ENCODE measurements at places on chromosomes 2 and 18.
A peak's percentile ranks its signal among the peaks of the same experiment; 100 is the strongest.

GRCh38 chr2:68412127-68412819 lies 47.2 kb downstream of the PLEK start:
- no peak for DNase-seq

DNA sequence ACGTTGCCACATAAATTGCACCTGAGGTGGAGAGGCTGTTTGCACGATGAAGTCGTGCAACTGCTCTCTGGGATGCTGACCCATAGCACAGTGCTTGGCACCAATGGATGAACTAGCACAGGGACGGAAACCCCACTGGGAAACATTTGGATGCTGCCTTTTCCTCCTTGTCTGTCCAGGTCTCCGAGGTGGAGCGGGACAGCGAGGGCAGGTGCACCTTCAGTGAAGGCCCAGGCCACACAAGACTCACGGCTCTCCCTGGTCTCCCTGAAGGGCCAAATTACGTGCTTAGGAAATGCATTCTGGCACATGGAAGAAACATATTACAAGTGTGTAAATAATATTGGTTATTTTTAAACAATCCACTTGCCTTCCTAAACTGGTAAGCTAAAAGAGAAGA lies 70.3 kb downstream of the TPO start:
- DNase-seq, result no peak

DNA sequence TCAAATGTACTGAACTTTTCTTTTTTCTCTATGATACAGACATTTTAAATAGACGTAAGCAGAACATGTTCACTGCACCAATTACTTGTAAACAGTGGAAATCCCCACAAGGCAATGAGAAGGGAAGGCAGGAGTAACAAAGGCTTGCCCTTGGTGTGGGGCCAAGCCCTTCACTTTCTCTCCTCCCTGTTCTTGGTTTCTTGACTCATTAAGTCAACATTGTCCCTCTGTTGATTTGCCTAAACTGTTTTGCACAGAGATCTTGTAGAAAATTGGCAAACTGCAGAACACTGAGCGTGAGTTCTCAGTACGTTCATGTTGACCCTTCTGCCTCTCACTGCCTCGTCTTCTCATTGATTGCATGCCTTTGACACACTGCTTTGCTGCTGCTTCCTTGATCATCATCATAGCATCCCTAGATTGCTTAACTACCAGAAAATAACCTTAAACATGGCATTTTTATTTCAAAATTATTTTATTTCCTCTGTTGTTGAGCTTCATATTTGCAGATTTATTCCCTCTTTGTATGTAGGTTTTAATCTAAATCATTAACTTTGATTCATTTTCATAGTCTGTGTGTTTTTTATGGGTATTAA lies 257.7 kb downstream of the PTGR3 start:
- no peak for DNase-seq

GRCh38 chr2:240922245-240922981 lies 16.3 kb downstream of the CROCC2 start:
- DNase-seq, result no peak

- DNase-seq, result no peak
These were observed 53.8 kb downstream of the TGOLN2 start for GRCh38 chr2:85273738-85274731.

DNA sequence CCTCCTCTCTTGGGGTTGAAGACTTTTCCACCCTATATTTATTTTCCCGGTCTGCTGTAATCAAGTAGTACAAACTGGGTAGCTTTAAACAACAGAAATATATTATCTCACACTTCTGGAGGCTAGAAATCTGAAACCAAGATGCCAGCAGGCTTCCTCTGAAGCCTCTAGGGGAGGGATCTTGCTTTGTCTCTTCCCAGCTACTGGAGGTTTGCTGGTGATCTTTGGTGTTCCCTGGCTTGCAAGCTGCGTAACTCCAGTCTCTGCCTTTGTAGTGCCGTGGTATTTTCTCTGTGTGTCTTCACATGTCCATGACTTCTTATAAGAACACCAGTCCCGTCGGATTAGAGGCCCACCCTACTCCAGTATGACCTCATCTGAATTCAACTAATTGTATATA lies 44.4 kb downstream of the MYO3B start:
- no peak for DNase-seq

DNA sequence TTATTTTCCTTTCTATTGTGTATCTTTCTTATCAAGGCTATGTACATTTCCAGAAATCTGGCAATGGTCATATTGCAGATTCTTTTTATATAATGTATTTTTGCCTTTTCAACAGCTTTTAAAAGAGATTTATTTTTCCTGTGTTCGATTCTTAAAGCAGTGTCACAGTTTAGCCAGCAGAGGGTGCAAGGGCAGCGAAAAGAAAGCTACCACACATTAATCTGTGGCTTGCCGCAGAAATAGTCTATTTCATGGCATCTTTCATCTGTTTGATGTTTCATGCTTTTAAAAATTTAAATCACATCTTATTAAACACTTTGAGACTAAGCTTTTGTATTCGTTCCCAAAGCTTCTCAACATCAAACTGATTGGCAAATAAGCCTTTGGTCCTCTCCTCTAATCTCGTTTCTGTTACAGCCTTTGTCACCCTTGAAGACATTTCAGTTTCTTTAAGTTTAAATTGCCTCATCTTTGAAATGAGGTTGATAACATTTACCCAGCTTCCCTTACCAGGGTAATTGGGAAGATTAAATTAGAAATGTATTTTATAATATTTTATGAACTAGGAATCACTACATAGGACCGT lies 73.3 kb downstream of the PIK3C3 start:
- DNase-seq, result no peak

DNA sequence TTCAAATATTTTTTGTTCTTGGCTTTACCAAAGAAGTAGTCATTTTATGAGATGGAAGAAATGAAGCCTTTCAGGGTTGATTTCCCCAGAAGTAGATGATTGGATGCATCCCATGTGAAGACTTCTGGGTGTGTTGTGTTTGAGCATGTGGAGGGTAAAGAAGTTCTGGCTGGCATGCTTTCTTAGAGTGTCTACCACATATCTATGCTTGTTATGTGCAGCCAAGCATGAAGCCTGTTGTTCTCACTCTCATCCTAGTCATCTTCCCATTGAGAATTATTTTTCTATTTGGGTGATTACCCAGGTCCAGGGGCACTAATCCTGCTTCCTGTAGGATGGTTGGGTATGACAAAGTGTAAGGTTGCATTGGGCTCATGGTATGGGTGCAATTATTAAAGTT lies 472.9 kb downstream of the PTPRM start:
- DNase-seq, result no peak

DNA sequence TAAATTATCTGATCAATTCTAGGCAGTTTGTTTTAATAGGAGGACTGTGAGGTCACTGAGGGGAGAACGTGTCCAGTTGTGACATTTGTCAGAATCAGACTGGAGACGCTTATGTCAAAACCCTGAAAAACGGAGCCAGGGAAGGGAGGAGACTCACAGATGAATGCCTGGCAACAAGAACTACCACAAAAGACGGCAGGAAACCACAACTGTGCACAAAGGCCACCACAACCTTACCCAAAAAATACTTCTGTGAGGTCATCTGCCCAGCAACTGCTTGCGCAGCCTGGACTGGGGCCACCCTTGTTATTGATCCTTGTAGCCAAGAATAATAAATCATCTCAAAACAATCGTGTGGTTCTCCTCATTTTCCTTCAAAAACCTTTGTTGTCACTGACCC lies 173.0 kb upstream of the ALKAL2 start:
- DNase-seq, result peak; percentile 6

GRCh38 chr2:46657042-46657504 lies 177.7 kb downstream of the TMEM247 start:
- no peak for DNase-seq

DNA sequence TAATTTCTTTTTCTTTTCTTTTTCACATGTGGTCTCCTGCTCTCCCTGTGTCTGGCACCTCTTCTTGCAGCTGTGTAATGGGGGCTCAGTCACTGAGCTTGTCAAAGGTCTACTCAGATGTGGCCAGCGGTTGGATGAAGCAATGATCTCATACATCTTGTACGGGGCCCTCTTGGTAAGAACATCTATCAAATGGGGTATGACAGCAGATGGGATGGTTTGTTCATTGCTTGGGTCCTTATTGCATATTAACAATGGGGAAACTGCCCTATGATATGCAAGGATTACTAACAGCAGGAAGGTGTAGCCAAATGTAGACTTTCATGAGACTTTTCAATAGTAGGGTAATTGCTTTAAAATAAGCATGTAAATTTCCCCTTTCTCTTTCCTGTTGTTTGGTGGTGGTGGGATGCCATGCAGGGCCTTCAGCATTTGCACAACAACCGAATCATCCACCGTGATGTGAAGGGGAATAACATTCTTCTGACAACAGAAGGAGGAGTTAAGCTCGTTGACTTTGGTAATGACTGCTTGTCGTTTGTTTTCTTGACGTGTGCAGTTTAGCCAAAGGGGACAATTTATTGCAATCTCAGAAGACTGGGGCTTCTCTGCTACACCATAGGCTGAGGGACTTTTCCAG lies 36.5 kb downstream of the MYO3B start:
- no peak for DNase-seq

- DNase-seq, result no peak
These were observed 52.8 kb downstream of the METTL4 start for GRCh38 chr18:2518473-2518872.

GRCh38 chr18:23816021-23816420 lies 126.8 kb downstream of the LAMA3 start:
- DNase-seq, result no peak

- no peak for DNase-seq
These were observed 159.1 kb upstream of the ALPP start for GRCh38 chr2:232219496-232219870.

DNA sequence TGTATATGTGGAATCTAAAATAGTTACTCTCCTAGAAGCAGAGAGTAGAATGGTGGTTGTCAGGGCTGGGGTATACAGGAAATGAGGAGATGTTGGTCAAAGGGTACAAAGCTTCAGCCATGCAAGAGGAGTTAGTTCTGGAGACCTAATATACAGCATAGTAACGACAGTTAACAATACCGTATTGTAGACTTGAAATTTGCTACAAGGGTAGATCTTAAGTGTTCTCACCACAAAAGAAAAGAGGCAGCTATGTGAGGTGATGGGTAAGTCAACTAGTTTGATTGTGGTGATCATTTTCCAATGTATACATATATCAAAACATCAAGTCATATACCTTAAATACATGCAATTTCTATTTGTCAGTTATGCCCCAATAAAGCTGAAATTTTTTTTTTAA lies 98.2 kb upstream of the CYP1B1 start:
- no peak for DNase-seq

- DNase-seq, result no peak
These were observed 1.5 kb downstream of the ODC1 start for GRCh38 chr2:10446631-10447030.

GRCh38 chr2:23556929-23557328 lies 171.9 kb downstream of the KLHL29 start:
- DNase-seq, result no peak

- no peak for DNase-seq
These were observed 99.9 kb downstream of the PARD3B start for GRCh38 chr2:204645018-204645773.

DNA sequence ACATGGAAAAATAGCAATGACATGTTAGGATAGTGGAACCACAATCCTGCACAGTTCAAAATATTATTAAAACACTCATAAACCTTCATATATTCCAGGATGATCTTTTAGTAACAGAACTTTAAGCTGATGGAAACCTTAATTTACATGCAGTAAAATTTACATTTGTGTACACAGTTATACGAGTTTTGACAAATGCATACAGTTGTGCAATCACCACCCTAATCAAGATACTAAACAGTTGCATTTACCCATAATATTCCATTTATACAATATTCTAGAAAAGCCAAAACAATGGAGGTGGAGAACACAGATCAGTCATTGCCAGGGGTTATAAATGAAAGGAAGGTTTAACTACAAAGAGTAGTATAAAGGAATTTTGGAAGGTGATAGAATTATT lies 117.6 kb downstream of the EXOC6B start:
- no peak for DNase-seq

DNA sequence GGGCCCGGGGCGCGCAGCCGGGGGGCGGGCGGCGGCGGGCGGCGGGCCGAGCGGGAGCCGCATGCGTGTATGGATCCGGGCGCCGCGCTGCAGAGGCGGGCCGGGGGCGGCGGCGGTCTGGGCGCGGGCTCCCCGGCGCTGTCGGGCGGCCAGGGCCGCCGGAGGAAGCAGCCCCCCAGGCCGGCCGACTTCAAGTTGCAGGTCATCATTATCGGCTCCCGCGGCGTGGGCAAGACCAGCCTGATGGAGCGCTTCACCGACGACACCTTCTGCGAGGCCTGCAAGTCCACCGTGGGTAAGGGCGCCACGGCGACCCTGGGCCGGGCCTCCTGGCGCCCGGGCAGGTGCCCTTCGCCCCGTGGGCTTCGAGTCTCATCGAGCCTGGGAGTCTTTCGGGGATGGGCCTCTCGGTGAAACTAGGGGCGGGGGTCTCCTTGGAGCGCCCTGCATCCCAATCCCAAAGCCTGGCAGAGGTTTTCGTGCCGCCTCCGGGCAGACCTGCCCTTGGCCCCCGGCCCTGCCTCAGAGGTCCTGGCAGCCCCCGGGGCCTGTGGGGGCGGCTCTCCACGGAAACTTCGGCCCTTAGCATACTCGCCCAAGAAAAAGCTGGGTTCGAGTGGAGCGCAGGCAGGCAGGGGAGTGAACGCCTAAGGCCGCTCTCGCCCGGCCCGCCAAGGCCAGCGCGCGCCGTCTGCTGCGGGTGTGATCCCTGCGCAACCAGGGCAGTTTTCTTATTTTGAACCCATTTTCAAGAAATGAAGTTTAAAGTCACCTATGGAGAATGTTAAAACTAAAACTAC lies 622 bp downstream of the RAB12 start:
- DNase-seq, result no peak

DNA sequence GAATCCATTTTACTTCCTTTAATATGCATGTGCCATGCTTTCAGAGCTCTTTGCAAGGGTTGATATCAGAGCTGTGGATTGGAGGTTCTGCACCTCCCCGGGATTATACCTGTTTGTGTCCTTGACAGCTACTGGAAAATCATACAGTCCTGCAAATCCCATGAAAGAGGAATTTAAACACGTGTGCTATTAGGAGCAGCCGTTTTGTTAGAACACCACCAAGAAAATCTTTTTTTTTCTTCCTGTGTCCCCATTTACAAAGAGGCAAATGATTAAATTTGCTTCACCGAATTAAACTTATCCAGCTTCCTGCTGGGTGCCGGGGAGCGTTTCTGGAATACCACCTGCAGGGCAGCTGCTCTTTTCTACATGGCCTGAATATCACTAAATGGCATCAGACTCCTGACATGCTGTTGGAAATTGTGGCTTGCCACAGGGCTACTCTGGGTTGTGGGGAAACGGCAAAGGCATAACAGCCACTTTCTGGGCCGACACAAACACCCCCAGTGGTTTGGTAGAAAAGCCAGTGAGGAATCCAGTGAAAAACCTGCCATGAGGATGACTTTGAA lies 23.4 kb upstream of the SOX11 start:
- no peak for DNase-seq

GRCh38 chr2:152400607-152401214 lies 65.7 kb downstream of the FMNL2 start:
- DNase-seq, result no peak
